Jurkat, Clone E6-1 (cell line): ENCODE measurements at places on chromosomes 7 and 10.
A peak's percentile ranks its signal among the peaks of the same experiment; 100 is the strongest.

GRCh38 chr7:16301291-16301690 is 120.0 kb downstream of the CRPPA start:
- no peak for DNase-seq

- no peak for DNase-seq
Observed at GRCh38 chr7:103683348-103683747, 237.3 kb upstream of the SLC26A5 start.

- DNase-seq: peak; percentile 32
Observed at GRCh38 chr10:34996843-34997242, 93.3 kb downstream of the CUL2 start.

DNA sequence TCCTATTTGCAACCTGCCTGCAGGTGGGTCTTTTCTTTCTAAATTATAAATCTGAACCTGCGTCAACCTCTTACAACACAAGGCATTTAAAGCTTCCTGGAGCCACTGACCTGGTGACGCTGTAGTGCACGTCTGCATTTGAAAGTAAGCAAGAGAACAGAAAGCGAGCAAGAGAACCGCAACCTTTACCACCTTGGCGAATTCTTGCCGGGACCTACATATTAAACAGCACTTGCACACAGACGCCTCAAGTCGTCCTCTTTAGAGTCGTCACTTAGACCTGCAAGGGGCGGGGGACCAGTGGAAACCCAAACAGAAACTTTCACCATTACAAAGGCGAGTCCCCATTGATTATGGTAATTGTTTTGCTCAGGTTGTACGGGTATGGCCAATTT is 9.5 kb downstream of the GLI3 start:
- no peak for DNase-seq

GRCh38 chr10:15813415-15813814 is 46.9 kb downstream of the MINDY3 start:
- DNase-seq: no peak
